ENCODE measurements at places on chromosomes 12 and 14. TPM values are rescaled to one million over a fixed set of nuclear protein-coding genes. Genes with fewer than 3 reads are reported as not detected.

P2RX7 gene
- polyA plus RNA-seq: 9.5 TPM

SLC6A12 gene
- polyA plus RNA-seq: 0.46 TPM

TAS2R31 gene
- 0.18 TPM for polyA plus RNA-seq

GRCh38 chr12:45708901-45709300 is 20.6 kb upstream of the ARID2 start:
- DNase-seq: no peak

GRCh38 chr12:108826101-108826806 is 31.1 kb downstream of the SSH1 start:
- peak; percentile 47 for DNase-seq

DNA sequence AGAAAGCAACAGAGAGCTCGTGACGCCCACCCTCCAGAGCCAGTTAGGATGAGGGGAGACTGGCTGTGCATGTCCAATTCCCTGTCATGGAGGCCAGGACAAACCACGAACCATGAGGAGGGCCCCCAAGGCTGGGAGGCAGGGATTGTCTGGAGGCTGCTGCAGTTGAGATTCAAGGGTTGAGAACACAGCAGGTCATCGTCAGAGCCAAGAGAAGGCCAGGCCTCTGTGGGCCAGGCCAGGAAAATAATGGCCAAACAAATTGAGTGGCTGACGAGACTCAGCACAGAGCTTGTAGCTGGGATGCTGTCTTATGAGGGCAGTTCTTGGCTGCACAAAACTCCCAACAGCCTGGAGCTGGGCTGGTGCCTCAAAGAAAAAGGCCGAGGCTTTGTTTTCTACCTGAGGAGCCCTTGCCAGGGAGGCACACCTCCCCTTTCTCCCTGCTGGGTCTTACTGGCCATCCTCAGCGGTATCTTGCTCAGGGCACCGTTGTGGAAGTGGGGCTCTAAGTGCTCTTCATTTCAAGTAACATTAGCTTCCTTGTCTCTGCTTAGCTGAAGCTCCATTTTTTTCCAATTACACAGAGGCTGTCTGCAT is 665.9 kb downstream of the BCL11B start:
- DNase-seq: no peak

DNA sequence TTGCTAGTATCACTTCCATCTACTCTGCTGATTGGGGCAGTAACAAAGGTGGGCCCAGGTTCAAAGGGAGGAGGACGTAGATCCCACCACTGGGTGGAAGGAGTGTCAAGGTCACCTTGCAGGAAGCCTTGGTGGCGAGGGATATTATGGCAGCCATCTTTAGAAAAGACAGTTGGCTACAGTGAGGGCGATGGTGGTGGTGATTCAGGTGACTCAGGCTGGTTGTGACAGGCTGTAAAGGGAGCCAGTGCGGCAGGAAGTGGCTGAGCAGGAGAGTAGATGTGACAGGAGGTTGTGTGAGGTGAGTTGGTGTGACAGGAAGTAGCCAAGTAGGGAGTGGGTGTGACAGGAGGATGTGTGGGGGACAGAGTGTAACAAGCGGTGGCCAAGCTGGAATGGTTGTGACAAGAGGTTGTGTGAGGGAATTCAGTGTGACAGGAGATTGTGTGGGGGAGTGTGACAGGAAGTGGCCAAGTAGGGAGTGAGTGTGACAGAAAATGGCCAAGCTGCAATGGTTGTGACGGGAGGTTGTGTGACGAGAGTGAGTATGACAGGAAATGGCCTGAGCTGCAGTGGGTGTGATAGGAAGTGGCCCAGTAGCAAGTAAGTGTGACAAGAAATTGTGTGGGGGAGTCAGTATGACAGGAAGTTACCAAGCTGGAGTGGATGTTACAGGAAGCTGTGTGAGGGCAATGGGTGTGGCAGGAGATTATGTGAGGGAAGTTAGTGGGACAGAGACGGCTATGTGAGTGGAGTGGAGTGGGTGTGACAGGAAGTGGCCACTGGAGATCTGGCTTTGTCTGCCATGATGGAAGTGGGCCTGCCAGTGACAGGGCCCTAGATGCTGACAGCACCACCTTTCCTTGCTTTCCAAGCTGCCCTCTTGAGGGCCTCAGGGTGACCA is 136.5 kb upstream of the MYL2 start:
- DNase-seq: no peak

GRCh38 chr12:101925935-101926334 is 48.6 kb downstream of the DRAM1 start:
- DNase-seq: no peak

DNA sequence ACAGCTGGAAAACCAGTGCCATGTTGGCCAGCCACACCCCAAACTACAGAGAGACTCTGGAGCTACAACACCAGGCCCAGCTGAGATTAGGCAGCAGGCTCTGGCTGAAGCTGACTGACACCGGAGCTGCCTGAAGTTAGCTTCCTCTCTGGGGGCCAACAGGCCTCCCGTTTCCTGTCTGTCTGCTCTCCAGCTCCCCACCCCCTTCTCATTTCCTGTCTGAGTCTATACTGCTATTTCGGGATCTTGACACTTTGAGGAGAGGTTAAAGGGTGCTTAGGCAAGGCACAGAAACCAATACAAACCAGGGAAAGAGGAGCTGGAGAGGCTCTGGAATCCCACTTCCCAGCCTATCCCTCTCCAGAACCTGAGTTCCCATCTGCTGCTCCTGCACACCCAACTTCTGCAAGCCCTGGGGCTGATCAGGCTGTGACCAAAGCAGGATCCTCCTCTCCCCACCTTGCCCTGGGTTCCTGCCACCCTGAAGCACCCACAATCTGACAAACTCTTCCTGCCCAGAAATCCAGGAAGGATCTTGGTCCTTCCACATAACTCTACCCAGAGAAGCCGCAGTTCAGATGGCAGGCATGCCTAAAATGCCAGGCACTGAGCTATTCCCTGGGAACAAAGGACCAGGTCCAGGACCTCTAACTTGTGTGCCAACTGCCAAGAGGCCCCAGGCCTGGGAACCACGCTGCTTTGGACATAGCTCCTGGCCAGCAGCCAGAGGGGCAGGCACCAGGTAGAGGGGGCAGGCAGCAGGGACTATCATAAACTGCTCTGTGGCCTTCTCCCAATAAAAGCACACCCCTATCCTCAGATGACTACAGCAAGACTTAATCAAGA is 39.9 kb downstream of the PRPF40B start:
- peak; percentile 64 for DNase-seq

- no peak for DNase-seq
Observed at GRCh38 chr12:17976202-17976601, 113.8 kb downstream of the RERGL start.

Measured in ovary (tissue), 10 donors.